T-helper 17 cell (primary cell): ENCODE measurements at places on chromosomes 12 and 14.
A peak's percentile ranks its signal among the peaks of the same experiment; 100 is the strongest.

DNA sequence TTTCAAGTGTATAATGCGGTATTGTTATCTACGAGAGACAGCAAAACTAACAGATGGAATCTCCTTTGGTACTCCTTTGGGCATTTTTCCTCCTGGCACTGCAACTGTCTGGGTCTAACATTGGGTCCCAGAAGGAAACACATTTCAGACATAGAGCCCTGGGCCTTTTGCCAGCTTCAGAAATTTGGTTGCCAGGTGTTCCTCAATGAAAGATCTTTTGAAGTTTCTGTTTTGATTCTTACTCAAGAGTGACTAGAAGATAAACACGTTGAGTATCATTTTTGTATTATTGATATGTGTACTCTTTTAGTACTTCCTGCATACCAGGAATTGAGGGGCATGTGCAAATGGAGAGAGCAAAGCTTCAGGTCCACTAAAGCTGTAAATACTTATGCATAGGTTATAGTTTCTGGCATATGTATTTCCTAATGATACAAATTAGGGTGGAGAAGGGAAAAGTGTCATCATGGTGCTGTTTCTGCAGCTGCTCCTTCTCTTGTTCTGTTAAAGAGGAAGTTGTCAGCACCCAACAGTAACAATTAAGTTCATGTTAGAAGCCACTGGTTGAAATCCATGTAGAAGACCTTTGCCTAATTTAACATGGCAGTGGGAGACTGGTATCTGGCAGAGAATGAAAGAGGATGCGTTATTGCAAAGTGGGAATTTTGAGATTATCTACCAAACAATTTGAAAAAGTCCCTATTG lies 53.5 kb downstream of the SLC38A6 start:
- no peak for DNase-seq

DNA sequence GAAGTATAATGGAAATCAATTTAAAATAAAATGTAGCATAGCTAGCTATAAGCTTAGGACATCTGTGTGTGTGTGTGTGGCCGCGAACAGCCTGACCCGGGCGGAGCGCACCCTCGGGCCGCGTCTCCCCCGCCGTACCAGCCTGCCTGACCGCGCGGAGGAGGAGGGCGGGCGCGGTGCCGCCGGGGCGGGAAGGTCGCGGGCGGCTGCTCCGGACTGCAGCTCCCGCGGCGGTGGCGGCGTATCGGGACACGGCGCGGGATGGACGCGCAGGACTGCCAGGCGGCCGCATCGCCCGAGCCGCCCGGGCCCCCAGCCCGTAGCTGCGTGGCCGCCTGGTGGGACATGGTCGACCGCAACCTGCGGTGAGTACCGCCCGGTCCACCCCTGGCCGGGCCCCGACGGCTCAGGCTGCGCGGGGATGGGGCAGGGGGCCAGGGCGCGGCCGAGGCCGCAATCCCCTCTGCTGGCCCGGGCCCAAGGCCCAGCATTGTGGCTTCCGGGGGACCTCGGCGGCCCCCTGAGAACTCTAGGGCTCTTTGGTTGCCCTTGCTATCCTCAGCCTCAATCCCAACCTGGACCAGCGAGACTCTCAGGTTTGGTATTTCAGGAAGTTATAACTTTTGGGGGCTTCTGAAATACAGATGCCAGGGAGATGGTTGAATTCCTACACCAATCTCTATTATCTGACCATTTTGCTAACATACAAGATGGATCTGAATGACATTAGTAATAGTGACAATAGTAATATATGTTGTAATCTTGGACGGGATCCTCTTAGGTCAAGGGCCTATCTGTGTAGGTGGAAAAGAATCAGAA lies at the start of gene ABHD12B:
ABHD12B (plus strand) TSS at position 140 of the 819 bp plus-strand sequence; CDS start at position 262, 122 bp downstream.
- no peak for DNase-seq

DNA sequence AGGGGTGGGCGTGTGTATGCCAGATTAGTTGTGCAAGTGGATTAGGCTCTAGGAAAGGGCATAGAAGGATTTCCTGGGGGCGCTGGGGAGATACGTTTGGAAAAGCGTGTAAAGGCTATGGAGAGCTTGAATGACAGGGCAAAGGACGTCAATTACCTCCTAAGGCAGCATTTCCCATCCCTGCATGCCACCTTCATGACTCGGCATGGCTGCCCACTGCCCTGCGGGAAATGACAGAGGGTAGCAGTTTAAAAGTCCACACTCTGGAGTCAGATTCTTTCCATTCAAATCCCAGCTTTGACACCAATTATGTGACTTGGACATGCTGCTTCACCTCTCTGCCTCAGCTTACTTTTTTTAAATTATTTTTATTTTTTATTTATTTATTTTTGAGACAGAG lies 14.8 kb upstream of the TMEM229B start:
- no peak for DNase-seq

DNA sequence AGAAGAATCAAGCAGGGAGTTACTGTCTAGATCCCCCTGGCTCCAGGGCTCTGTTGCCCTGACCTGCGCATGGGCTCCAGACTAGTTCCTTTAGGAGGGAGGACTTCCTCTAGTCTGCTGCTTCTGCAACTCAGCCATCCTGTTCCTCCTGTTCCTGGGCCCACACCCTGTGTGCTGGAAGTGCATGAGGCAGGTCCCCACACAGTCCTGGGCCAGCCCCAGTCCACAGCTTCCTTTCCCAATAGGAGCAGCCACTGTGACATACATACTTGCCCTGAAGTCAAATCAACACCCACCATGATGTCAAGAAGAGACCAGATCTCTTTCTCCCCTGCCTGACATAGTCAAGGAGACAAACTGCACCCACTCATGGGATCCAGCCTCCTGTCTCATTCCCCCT lies 1.3 kb downstream of the SDR9C7 start:
- DNase-seq = no peak

- no peak for DNase-seq
These were observed 149.6 kb downstream of the SLC38A6 start for GRCh38 chr14:61130512-61131260.

DNA sequence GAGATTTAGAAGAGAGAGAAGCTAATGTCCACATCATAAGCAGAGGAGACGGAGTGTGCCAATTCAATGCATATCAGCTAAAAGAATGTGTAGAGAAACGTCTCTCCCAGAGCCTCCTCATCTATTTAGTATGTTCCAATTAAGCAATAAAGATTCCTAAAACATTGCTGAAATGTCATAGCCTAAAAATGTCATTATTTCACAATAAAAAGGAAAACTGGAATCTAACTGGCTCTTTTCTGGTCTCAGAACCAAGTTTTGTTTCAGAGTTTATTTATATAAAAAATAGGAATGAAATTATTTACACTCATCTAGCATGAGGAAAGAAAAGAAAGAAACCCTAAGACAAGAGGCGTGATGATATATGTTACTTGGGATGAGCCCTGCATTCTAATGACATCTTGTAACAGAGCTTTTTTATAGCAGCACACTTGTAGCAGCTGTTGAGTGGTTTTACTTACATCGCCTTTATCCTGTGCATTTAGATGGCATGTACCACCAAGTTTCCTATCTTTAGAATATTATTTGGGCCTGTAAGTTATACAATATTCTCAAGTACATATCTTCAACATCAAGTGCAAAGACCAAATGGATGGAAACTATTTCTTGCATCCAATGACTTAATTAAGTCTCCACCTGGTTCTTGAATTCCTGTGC lies 266.3 kb upstream of the PRKD1 start:
- no peak for DNase-seq

- DNase-seq = no peak
These were observed 10.6 kb upstream of the PYGL start for GRCh38 chr14:50954811-50955372.

- no peak for DNase-seq
These were observed 5.3 kb upstream of the UBC start for GRCh38 chr12:124919521-124920352.

GRCh38 chr12:55729819-55730818 lies 1.3 kb upstream of the CD63 start:
- DNase-seq = no peak

GRCh38 chr12:47837190-47838171 lies 17.8 kb upstream of the HDAC7 start:
- DNase-seq = peak; percentile 54

- no peak for DNase-seq
These were observed 48.5 kb upstream of the CSRP2 start for GRCh38 chr12:76927170-76927784.

GRCh38 chr12:73321319-73321718 lies 1049.1 kb downstream of the TRHDE start:
- DNase-seq = no peak

GRCh38 chr12:1878214-1878613 lies 40.2 kb downstream of the CACNA2D4 start:
- DNase-seq = no peak

DNA sequence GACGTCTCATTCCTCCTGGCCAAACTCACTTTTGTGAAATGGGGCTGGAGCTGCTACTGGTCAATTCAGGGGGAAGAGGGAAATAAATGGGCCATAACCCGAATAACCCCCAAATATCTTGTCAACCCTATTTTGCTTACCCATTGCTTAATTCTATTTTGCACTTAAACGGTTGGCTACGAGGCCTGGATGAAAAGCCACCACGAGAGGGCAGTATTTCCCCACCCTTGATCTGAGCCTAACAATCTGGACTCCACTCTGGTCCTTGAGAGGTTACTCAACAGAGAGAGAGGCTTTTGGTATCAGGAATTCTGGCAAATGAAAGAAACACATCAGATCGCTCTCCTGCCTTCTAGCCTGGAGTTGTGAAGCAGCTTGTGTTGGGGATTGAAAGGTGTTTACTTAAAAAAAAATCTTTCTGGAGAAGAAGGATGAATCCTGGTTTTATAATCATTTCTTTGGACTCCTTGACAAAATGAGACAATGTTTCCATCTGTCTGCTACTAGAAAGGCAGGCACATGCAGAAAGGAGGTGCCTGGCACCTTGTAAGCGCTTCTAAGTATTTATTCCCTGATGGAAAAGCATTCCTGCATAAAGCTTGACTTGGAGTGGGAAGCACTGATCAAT lies 22.4 kb upstream of the FBXO21 start:
- peak; percentile 23 for DNase-seq

GRCh38 chr12:96213869-96214268 lies 19.7 kb downstream of the ELK3 start:
- no peak for DNase-seq

DNA sequence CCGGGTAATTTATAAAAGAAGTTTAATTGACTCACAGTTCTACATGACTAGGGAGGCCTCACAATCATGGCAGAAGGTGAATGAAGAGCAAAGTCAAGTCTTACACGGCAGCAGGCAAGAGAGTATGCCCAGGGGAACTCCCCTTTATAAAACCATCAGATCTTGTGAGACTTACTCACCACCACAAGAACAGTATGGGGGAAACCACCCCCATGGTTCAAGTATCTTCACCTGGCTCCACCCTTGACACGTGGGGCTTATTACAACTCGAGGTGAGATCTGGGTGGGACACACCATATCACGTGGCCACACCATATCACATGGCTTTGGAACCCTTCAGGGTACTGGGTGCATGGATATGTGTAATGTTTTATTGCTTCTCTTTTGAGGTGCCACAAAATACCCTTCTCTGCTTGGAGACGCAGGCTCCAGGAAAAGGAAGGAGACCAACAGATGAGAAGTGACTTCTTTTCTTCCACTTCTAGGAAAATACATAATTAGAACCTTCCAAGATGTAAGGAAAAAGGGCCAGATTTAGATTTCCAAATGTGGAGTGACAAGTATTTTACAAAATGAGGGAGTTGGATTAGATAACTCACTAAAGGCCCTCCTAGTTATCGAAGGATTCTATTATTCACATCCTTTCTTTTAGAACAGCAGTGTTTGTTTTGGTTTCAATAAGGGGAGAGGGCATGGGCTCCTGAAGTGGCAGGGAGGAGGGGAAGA lies 33.1 kb upstream of the ETFBKMT start:
- DNase-seq = no peak

GRCh38 chr12:76192416-76192815 lies 107.9 kb upstream of the NAP1L1 start:
- DNase-seq = no peak

DNA sequence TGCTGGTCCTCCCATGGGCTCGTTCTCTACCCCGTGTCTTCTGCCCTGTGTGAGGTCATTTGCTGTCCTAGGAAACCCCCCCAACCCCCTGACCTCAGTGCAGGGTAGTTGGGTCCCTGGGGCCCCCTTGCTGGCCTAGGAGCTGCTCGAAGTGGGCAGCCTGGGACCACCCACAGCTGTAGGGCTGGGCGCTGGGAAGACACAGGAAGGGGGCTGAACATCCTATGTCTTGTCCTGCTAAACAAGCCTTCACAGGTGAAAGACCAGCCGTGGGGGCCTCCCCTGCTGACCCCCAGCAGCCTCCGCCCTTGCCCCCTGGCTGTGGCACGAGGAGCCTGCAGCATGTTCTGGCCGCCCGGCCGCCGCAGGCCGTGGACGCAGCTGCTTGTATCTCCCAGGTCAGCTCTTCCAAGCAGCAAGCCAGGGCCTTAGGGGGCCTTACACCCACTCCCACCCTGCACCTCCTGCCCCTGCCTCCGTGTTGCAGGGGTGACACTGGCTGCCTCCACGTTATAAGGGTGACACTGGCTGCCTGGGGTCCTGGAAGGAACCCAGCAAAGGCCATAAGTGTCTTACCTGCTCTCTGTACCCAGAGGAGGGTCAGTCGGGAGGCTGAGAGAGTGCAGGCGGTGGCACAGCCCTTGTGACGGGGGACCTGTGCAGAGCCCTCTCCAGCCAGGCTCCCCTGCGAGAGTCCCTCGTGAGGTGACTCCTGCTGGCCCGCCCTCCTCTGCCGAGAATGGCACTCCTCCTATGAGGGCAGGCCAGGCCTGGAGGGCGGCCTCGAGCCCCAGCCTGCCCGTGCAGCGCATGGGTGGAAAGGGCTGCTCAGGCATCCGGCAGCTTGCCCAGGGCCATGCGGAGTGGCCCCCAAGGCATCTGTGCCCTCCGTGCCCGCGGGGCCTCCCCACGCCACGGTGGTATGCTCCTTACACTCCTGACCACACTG lies 11.5 kb upstream of the TEX22 start:
- no peak for DNase-seq

- DNase-seq = no peak
These were observed 7.8 kb downstream of the CTDSP2 start for GRCh38 chr12:57838594-57839302.

DNA sequence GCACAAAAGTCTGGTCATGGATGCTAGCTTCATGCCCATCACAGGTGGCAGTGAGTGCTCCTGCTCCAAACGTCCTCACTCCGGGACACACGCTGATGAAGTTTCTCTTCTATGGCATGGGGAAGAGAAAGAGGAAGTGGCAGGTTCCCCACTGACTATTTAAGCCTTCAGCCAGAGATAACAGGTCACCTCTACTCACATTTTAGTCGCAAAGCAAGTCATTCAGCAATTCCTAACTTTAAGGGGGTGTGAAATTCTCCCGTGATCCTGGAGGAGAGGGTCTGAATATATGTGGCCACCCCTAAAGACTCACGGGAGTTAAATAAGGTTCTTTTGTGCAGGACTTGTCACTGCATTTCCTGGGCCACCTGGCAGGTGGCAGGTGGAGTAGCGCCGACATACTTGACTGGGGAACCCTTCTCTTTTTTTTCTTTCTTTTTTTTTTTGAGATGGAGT lies 18.8 kb upstream of the RCOR1 start:
- no peak for DNase-seq

GRCh38 chr12:117818400-117818799 lies 150.4 kb downstream of the KSR2 start:
- DNase-seq = no peak
